Dermis lymphatic vessel endothelial cell (primary cell): ENCODE measurements at places on chromosomes 2 and 18. TPM values are rescaled to one million over a fixed set of nuclear protein-coding genes. Genes with fewer than 3 reads are reported as not detected.

MALL gene
- 11.7 and 37.3 TPM in 2 replicates for total RNA-seq

CFC1 gene
- not detected in 2 replicates for total RNA-seq

AOX1 gene
- total RNA-seq = 0.43 and 1.5 TPM in 2 replicates

UGT1A6 gene
- total RNA-seq = not detected in 2 replicates

STON1 gene
- total RNA-seq = 2.3 and 4.7 TPM in 2 replicates

POMC gene
- 0.54 and 0.86 TPM in 2 replicates for total RNA-seq

RAX gene
- total RNA-seq = not detected in 2 replicates

ACMSD gene
- not detected in 2 replicates for total RNA-seq

MOB4 gene
- total RNA-seq = 27.0 and 33.8 TPM in 2 replicates

ANKRD62 gene
- under 0.01 TPM in 1 of 2 replicates, not detected in the other for total RNA-seq

MYO7B gene
- 0.11 and 0.26 TPM in 2 replicates for total RNA-seq

GPR55 gene
- not detected in 2 replicates for total RNA-seq

PROC gene
- 0.11 and 0.52 TPM in 2 replicates for total RNA-seq

TXNDC9 gene
- 69.5 and 79.0 TPM in 2 replicates for total RNA-seq

DSEL gene
- 12.2 and 14.8 TPM in 2 replicates for total RNA-seq

COPS7B gene
- 11.7 and 13.5 TPM in 2 replicates for total RNA-seq
